ENCODE measurements at places on chromosomes 4 and X.

DNA sequence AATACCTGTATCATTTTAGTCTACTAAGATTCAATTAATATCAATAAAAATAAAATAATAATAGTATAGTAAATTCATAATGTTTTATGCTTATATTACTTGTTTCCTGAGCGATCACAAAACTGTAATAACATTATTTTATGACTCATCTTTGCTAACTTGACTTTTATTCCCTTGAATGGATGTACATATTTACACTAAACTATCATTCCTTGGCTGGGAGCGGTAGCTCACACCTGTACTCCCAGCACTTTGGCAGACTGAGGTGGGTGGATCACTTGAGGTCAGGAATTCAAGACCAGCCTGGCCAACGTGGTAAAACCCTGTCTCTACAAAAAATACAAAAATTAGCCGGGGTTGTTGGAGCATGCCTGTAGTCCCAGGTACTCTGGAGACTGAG lies 104.0 kb upstream of the SLC34A2 start:
- no peak for DNase-seq

GRCh38 chr4:1403591-1404572 lies 2.4 kb downstream of the NKX1-1 start:
- no peak for DNase-seq

DNA sequence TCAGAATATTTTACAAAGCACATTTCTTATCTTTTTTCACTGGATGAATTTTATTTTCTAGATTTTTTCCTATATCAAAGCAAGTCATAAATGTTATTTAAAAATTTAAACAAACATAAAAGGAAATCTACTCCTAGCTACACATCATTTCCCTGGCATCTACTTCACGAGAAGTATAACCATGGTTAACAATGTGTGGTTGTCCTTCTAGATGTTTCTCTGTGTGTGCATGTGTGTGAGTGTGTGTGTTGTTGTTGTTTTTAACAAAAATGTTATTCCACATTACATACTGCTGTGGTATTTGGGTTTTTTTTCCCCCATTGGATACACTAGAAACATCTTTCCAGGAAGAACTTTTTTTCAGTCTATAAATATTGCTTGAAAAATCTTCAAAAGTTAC lies 103.1 kb downstream of the CHIC2 start:
- no peak for DNase-seq

- no peak for DNase-seq
Observed at GRCh38 chrX:151177141-151178027, 1.0 kb downstream of the GPR50 start.

DNA sequence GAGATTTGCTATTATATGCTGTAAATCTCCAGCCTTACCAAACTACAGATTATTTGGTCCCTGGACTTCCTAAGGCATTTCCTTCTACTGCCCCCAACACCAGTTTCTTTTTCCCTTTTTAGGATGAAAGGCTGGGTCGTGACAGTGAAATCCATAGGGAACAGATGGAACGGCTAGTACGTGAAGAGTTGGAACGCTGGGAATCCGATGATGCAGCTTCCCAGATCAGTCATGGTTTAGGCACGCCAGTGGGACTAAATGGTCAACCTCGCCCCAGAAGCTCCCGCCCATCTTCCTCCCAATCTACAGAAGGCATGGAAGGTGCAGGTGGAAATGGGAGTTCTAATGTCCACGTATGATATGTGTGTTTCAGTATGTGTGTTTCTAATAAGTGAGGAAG lies 67.9 kb downstream of the PKD2 start:
- no peak for DNase-seq

GRCh38 chr4:173192375-173193162 lies 24.0 kb downstream of the GALNT7 start:
- no peak for DNase-seq

DNA sequence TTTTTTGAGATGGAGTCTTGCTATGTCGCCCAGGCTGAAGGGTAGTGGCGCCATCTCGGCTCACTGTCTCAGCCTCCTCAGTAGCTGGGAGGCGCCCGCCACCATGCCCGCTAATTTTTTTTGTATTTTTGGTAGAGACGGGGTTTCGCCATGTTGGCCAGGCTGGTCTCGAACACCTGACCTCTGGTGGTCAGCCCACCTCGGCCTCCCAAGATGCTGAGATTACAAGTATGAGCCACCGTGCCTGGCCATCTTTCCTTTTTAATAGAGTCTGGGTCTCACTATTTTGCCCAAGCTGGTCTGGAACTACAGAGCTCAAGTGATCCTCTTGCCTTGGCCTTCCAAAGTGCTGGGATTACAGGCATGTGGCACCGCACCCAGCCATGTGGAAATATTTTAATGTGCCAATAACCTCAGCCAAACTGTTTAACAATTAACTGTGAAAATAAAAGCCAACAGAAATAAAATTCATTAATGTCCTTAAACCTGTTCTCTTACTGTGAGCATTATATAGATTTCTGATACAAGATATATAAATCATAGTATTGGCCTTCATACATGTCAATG lies 16.3 kb downstream of the PDS5A start:
- DNase-seq = no peak

GRCh38 chr4:40377512-40378365 lies 42.6 kb downstream of the CHRNA9 start:
- DNase-seq = no peak

DNA sequence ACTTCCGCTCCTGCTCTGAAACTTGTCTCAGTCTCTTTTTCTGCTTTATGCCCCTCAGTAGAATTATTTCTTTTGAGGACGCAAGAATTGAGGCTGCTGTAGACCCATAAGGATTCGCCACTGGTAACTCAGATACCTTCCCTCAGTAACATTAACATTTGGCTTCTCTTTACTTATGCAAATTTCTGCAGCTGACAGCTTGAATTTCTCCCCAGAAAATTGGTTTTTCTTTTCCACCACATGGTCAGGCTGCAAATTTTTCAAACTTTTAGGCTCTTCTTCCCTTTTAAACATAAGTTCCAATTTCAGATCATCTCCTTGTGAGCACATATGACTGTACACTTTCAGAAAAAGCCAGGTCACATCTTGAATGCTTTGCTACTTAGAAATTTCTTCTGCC lies 839.3 kb upstream of the GRIA3 start:
- DNase-seq = no peak

- no peak for DNase-seq
Observed at GRCh38 chrX:17613979-17614588, 123.2 kb upstream of the SCML1 start.

DNA sequence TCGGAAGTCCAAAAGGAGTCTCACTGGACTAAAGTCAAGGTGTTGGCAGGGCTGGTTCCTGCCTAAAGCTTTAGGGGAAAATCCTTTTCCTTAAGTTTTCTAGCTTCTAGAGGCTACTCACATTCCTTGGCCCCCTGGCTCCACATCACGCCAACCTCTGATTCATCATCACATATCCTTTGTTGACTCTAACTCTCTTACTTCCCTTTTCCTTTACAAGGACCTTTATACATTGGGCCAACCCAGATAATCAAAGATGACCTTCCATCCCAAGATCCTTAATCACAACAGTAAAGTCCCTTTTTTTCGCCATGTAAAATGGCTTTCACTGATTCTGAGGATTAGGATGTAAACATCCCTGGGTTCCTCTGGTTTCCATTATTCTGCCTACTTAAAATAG lies 146.4 kb upstream of the DCAF8L1 start:
- no peak for DNase-seq

DNA sequence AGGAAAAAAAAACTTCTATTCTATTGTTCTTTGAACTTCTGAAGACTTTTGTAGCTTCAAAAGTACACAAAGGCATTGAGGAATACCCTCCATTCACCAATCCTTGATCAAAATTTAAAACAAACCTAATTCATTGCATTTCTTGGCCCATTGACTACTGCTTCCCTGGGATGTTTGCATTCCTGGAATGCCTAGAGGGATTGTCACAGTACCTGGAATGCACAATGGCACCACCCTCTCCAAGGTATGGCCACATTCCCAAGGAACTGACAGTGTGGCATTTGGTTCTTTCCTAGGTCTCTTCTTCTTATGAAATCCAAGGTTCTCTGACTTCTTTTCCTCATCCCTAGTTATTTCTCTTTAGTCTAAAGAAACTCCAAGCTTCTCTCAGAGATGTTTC lies 600.7 kb downstream of the CCSER1 start:
- DNase-seq = no peak
